ENCODE measurements at places on chromosomes 7 and 10.

DNA sequence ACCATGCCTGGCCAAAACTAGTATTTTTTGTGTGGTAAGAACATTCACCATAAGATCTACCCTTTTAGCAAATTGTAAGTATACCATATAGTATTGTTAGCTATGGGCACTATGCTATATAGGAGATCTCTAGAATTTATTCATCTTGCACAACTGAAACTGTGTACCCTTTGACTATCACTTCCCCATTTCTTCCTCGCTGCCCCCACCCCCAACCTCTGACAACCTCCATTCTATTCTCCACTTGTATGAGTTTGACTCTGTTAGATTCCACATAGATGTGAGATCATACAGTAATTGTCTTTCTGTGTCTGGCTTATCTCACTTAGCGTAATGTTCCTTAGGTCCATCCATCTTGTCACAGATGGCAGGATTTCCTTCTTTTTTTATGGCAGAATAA lies 3.6 kb downstream of the CASP7 start:
- no peak for DNase-seq

DNA sequence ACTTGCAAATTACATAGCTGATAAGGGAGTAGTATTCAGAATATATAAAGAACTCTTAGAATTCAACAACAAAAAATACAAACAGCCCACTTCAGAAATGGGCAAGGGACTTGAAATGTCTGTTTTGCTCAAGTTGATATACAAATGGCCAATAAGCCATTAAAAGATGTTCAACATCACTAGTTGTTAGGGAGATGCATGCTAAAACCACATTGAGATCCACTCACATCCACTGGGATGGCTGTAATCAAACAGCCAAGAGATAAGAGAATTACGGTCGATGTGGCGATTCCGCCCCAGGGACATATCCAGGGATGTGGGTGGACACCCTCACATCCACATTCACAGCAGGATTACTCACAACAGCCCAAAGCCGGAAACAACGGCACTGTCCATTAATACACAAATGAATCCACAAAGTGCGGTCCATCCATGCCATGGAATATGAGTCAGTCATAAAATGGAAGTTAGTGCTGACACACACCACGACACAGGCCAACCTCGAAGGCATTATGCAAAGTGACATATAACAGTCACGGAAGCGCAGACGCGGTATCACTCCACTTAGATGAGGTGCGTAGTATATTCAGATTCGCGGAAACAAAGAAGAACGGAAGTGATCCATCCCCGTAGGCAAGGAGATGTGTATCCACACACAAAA lies 227.8 kb downstream of the DNAJB6 start:
- DNase-seq, result no peak

DNA sequence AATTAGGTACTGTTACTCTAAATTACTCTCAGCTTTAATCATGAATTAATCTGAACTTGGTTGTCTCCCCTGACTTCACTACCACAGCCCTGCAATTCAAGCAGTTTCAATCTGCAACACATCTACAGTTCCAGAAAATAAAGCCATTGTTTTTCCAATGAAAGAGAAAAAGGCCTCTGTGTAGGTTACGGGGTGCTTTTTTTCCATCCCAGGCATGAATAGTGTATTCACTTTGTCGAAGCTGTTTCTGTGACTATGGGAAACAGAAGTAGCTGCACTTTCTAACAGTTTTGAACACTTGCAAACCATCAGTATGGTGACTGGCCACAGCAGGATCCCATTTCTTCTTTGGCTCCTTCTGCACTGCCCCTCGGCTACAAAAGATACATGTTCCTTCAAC lies 460.2 kb downstream of the GRM8 start:
- no peak for DNase-seq

GRCh38 chr7:137970253-137970975 lies 31.5 kb downstream of the CREB3L2 start:
- DNase-seq, result no peak

DNA sequence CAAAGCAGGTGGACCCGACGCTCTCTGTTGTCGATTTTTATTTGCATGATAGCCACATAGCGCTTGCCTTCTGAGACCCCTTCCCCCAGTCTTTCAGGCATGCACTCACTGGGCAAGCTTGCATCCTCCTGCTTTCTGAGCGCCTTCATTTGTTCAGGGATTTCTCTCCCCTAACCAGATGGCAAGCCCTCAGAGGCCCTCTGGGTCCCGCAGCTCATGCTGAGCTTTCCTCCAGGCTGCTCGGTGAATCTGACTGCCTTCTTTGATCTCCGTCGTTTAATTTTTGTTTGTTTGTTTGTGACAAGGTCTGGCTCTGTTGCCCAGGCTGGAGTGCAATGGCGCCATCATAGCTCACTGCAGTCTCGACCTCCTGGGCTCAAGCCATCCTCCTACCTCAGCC lies 58.8 kb downstream of the ITIH5 start:
- no peak for DNase-seq

GRCh38 chr7:1267016-1267900 lies 34.6 kb downstream of the UNCX start:
- DNase-seq, result no peak

- DNase-seq, result no peak
Observed at GRCh38 chr7:132130497-132130896, 445.8 kb downstream of the PLXNA4 start.

GRCh38 chr10:5090551-5090950 lies 3.7 kb upstream of the AKR1C3 start:
- DNase-seq, result no peak

DNA sequence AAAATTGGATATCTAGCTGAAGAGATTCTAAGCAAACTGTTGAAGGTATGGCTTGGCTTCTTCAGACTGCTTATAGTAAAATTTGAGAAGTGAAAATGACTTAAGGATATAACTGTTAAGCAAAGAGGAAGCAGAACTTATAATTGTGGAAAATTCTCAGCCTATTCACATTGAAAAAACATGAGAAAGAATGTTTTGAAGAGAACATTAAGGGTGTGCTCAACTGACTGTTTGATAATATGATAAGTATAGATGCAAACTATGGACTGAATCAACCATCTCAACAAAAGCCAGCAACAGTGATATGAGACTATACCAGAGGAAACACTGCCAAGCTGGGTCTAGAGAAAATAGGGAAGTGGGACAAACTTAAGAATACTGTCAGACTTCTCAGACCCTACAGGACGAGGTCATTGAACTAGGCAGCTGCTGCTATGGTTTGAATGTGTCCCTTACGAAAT lies 133.1 kb upstream of the PPP1R3A start:
- DNase-seq, result no peak

- DNase-seq, result no peak
Observed at GRCh38 chr7:93879356-93879755, 11.2 kb downstream of the TFPI2 start.

DNA sequence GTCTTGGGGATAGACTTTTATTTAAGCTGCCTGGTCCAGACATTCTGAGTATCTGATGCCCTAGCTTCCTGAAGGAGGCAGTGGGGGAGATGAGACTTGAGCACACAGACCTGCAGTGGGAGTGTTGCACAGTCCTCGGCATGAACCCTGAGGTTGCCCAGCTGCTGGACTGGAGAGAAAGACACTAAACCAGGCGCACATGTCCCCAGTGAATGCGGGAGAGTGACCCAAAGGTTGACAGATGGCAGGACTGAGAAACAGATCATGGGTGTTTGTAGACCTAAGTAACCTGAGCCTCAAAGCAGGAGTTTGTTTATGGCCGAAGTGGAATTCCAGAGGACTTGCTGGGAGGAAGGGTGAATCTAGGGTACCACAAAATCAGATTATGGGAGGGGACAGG lies 15.7 kb upstream of the MSRB2 start:
- no peak for DNase-seq

DNA sequence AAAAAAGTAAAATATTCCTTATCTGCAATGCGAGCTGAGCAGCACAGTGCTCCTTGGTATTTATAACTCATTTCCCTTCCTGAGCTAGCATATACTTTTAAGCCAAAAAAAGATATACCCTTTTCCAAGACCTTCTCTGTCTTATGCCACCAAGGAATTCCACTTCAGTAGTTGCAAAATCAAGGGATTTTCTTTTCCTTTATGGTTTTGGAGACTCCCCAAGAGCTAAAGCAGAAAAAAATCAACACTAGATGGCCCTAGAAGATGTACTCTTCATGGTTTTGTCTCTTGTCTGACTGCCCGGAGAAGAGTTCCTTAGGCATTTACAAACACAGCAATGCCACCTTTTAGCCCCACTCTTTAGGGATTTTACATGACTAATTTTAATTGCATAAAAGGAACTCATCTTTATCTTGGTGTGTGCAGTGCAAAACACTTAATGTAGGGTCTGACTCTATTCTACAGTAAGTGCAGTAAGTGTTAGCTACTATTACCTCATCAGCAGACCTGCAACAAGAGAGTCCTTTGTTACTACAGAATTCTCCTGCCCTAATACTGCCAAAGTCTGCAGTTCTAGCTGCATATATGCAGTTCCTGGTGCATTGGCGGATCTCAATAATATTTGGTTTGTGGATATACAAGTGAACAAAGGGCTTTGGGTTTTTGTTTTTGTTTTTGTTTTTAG lies 443.3 kb downstream of the GFRA1 start:
- no peak for DNase-seq

- DNase-seq, result no peak
Observed at GRCh38 chr10:103757531-103758293, 97.7 kb downstream of the SH3PXD2A start.

- DNase-seq, result no peak
Observed at GRCh38 chr7:85310301-85310700, 123.4 kb upstream of the SEMA3D start.

GRCh38 chr10:1666147-1666546 lies 71.2 kb downstream of the ADARB2 start:
- DNase-seq, result no peak

DNA sequence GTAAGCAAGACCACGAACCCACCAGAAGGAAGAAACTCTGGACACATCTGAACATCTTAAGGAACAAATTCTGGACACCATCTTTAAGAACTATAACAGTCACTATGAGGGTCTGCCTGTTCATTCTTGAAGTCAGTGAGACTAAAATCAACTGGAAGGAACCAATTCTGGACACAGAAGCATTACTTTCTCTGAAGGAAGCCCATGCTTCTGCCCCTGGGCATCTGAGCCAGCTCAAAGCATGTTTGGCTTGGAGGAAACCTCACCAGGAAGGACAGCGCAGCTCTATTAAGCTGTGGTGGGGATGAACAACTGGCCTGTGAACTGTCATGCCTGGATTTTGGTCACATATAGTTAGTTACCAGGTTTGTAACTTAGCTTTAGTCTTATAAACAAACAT lies 132.4 kb upstream of the GDF10 start:
- no peak for DNase-seq

DNA sequence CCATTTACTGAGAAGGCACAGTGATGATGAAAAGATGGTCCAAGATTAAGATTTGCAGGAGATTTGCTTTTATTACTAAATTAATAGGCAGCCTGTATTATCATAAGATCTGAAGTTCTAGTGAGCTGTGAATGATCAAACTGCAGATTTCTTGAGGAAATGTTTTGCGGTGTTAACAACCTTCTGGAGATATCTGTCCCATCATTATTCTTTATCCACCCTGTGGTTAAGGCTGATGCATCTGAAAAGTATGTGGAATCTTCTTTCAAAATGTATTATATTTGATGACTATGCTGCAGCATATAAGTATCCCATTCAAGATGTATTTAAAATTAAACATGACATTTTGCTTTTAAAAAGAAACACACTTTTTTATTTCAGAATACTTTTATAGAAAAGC lies 150.3 kb downstream of the POLR1F start:
- no peak for DNase-seq

- DNase-seq, result no peak
Observed at GRCh38 chr7:143243614-143244013, 19.6 kb upstream of the GSTK1 start.

DNA sequence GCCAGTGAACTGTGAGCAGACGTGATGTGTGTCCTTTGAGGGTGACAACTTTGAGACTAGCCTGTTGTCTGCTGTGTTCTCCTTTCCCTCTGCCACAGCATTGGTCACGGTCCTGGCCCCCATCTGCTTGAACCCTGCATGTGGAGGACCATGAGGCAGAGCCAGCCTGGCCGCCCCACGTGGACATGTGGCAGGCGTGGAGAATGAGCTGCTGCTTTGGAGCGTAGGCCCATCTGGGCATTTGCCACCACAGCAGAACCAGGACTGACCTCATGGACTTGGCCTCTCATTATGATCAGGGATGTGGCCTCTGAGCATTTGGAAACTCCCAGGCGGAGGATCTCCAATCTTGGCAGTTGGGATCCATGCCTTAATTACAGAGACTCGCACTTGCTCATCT lies 448.5 kb downstream of the TCERG1L start:
- DNase-seq, result no peak

- no peak for DNase-seq
Observed at GRCh38 chr10:88668465-88668864, 4.2 kb downstream of the LIPF start.

DNA sequence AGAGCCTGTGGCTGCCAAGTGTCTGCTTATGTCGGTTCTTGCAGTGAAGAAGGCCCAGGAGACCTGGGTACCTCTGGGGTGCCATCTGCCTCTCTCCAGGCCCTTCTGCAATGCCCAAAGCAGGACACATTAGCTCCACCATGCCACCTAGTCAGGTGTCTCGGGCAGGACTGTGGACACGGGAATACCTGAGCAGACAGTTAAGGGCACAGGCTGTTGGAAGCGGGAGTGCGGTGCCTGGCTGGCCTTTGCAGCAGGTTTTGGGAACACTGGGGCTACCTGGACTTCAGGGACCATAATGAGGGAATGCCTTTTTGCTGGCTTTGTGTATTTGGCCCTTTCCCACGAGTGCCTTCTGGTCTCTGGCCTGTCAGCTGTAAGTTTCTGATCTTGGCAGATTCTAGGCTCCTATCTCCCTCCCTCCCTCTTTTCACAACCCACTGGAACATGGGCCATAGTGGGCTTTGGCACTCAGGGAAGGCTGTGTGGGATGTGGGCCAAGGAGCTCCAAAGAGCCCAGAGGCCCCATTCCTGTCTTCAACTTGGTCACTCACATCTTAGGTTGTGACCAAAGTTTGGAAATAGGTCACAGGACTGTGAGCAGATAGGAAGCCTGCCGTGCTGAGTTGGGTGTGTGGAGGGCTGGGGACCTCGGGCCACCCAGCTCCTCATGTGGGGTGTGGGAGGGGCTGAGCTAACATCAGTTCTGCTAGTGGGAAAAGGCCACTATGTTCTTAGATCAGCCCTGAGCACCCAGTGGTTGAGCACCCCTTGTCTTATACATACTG lies 41.5 kb upstream of the CXCL12 start:
- DNase-seq, result no peak

DNA sequence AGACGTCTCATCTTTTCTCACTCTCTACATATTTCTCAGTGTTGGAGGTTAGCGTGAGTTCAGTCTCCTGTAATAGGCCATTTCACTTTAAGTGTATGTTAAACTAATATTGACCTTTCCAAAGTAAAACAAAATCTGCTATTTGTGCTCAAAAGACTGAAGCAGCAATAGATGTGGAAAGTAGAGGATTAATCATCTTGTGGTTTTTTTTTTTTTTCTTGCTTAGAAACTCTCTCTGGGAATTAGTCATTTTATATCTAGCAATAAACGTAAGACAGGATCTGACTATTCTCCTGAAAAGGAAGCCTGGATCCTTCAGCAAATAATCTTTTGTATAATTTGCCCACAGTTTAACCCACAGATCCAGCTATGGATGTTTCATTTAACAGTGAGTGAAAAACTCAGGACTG lies 81.7 kb downstream of the NRP1 start:
- DNase-seq, result no peak

Measured in stimulated activated CD4-positive, alpha-beta T cell treated with anti-CD3 and anti-CD28 coated beads, Interleukin-1b, Interleukin-23, amount 100 ng/mL, for 1 hour (primary cell).